ENCODE measurements at places on chromosomes 7 and 10.

- DNase-seq = peak; percentile 62
Measured at GRCh38 chr10:88995156-88995876, 4.7 kb downstream of the FAS start.

DNA sequence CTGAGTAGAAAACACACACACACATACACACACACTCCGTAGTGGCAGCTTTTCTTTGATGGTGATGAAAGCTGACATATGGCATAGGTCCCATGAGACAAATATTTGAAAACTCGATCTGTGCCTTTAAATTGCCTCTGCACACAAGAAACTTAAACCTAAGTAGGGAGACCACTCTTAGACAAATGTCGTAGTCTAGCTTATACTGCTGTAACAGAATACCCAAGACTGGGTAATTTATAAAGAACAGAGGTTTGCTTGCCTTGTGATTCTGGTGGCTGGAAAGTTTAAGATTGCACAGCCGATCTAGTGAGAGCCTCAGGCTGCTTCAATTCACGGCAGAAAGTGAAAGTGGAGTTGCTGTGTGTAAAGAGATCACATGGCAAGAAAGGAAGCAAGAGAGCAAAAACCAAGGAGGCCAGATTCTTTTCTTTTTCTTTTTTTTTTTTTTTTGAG, 489.4 kb upstream of the SORCS1 start:
- no peak for DNase-seq

- no peak for DNase-seq
Measured at GRCh38 chr10:50636618-50637579, 13.1 kb upstream of the SGMS1 start.

- DNase-seq = no peak
Measured at GRCh38 chr7:102204212-102204611, 82.5 kb upstream of the SH2B2 start.

DNA sequence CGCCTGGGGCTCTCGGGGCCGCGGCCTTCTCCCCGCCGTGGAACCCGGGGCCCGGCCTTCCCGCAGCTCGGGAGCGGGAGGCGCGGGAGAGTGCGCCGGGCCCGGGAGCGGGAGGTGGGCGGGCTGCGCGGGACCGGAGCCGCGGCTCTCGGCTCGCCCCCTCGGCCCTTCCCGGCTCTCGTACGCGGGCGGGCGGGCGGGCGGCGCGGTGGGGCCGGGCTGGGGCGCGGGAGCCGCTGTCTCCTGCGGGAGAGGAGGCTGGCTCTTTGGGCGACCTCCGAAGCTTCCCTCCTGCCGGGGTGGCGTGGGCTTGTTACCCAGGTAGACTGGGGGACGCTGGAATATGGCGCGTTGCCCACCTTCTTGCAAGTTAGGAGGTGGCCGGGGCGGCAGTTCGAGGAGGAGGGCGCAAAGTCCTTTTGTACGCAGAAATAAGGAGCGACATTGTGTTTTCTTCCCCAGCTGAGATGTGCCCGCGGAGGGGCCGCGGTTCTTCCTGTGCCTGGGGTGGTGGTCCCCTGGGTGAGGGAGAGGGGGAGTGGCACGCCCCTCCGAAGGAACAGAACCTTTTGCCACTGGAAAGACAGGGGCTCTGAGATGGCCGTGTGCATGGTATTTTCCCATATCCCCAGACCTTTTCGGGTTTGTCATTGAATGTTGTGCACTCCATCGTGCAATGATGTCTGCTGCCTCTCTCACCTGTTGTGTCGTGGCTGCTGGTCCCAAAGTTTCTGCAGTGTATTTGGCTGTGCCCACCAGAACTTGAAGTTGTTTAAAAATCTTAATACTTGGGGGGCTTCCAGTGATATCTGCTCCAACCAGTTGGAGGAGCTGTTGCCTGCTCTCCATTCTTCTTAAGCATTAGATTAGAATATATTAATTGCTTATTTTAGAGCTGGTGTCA, 844 bp downstream of the NRF1 start:
- DNase-seq = peak; percentile 59

GRCh38 chr7:155809332-155809946, 2.8 kb downstream of the SHH start:
- no peak for DNase-seq

DNA sequence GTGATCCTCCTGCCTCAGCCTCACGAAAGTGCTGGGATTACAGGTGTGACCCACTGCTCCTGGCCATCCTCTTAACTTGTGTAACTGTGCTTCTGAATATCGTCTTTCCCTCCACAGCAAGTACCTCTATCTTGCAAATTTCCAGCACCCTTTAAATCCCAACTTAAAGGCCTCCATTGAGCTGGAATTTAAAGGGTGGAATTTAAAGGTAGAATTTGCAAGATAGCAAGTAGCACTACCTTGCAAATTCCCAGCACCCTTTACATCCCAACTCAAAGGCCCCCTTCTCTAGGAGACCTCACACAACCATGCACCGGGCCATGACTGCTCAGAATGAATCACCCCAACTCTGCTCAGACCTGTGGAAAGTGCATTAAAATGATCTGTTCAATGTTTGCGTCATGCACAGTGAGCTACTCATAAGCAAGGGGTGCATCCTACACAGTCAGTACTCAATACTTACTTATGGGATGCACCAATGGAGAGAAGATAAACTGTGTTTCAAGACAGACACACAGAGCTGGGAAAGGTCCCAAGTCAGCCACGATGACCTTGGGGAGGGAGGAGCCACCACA, 17.8 kb upstream of the SDK1 start:
- DNase-seq = no peak

DNA sequence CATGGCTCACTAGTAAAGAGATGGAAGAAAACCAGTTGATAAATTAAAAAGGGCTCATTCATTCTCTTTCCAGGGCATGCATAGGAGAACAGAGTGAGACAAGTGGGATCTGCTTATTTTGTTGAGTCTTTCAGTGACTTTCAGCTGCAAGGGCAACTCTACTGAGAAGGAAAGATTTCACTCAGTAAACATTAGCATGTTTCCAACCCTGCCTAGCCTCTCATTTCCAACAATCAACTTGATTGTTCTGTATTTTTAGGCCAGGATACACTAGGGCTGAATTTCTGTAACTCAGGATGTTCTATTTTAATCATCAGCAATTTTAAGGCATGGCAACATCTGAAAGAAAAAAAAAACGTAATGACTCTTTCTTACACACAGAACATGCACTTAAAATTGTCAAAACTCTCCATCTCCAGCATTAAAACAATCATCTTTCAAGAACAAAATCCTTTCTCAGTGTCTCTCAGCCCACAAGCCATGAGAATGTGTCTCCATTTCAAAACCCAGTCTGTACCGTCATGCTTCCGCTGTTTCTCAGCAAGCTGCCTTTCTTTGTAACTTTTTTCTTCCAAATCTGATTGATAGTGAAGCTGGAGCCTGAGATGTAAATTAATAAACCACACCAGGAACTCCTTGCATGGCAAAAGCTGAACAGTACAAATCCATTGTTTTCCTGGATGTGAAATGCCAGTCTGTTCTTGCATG, 147.2 kb upstream of the KLF14 start:
- DNase-seq = no peak

GRCh38 chr7:78528964-78529363, 730.4 kb downstream of the PHTF2 start:
- DNase-seq = no peak

DNA sequence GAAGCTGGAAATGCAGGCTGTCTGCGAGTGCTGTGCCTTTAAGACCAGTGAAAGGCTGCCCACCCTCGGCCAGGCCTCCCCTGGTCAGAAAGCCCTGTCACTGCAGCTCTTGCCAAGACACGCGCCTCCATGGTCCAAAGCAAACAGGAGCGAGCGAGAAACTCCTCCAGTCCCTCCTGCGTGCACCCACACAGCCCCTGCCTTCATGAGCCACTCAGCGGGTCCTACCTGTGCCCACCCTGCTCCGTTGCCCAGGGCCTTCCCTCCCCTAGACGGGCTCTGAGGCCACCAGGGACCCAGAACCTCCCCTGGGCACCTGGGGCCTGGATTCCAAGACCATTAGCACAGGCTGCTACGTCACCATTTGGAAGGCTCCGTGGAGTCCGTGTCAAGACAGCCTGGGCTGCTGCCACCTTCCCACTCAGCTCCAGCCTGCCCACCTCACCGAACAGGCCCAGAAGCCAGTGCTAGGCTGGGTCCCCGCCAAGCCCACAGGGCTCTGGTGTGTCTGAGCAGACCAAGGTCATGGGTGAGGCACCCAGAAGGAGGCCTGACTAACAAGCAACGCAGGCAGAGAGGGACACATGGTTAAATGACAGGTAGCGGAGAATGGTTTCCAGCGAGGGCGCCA, 144.5 kb downstream of the NEURL1 start:
- no peak for DNase-seq

- no peak for DNase-seq
Measured at GRCh38 chr10:82497439-82497838, 622.4 kb downstream of the NRG3 start.

DNA sequence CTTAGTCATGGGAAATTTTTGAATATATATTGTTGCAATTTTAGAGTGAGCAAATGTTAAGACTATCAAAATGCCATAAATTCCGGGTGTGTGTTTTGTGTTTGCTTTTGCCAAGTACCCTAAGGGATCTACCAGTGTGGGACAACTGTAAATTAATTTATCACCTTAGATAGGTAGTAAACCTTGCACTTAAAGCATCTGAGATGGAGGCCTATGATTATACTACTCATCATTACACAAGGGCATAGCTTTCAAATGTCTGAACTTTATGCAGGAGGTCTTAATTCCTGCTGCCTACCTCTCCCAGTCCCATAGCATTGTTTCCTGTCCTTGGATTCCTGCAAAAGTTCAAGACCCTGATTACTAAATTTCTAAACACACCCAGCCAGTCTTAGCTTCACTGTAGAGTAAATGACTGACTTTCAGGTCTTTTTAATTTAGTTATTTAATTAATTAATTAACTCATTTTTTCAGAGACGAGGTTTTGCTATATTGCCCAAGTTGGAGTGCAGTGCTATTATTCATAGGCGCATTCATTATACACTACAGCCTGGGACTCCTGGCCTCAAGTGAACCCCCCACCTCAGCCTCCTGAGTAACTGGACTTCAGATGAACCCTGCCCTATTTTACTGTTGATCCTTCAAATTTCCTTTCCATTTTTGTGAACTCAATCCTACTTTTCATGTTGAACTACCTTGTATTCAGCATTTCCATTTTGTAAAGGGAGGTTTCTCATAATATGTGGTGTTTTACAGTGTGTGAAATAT, 47.0 kb downstream of the THSD7A start:
- DNase-seq = no peak

- DNase-seq = no peak
Measured at GRCh38 chr10:43945908-43946307, 297.2 kb upstream of the ZNF32 start.

DNA sequence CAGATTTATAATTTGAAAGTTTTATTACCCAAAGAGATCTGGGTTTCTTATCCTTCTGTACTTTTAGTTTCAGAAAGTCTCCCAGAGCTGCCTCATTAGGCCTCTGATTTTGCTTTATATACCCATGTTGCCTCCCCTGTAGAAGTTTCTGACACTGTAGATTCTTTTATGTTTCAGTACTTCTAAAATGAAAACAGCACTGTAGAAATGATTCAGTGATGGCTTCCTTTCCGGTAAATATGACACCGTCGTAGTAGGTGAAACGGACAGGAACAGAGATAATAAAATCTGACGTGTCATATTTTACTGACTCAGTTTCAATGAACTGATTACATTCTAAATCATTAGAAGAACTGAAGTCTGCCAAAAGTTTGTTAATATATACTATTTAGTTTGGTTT, 272.7 kb downstream of the TWIST1 start:
- DNase-seq = no peak

- DNase-seq = no peak
Measured at GRCh38 chr7:48179496-48180030, 8.3 kb downstream of the ABCA13 start.

DNA sequence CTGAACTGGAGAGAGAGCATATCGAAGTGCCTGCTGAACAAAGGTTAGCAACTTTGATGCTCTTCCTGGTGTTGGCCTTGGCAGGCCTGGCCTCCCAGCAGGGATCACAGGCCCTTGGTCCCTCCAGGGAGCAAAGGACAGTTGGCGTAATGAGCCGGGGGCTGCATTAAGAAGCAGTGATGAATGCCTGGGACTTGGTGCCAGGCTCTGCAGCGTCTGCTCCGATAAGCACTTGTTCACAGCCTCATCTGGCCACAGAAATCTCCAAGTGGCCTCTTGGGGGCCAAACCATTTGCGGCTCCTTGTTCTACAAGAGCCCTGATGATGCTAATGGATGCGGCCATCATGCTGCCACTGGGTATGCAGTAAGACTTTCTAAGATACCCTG, 31.8 kb downstream of the CRHR2 start:
- DNase-seq = no peak

- no peak for DNase-seq
Measured at GRCh38 chr10:123606955-123607354, 59.2 kb upstream of the GPR26 start.

GRCh38 chr7:148720472-148720871, 21.8 kb downstream of the CUL1 start:
- no peak for DNase-seq

- DNase-seq = peak; percentile 6
Measured at GRCh38 chr7:134845461-134845860, 66.0 kb downstream of the CALD1 start.

- no peak for DNase-seq
Measured at GRCh38 chr7:151404216-151405011, 5.4 kb downstream of the WDR86 start.

DNA sequence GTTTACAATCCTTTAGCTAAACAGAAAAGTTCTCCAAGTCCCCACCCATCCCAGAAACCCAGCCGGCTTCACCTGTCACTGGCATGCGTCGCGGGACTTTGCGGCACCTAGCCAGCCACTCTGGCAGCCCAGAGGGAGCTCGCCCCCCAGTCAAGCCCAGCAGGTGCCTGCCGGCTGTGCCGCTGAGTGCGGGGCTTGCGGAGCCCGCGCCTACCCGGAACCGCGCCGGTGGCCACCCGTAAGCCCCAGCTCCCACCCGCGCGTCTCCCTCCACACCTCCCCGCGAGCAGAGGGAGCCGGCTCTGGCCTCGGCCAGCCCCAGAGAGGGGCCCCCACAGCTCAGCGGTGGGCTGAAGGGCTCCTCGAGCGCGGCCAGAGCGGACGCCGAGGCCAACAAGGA, 446.1 kb downstream of the GRM8 start:
- no peak for DNase-seq

GRCh38 chr7:953547-954327, 743 bp downstream of the ADAP1 start:
- no peak for DNase-seq
